Aortic smooth muscle cell (primary cell): ENCODE measurements at places on chromosomes 1 and 21. TPM values are rescaled to one million over a fixed set of nuclear protein-coding genes. Genes with fewer than 3 reads are reported as not detected.

The OR2G3 gene
- 0.12 TPM in 1 of 2 replicates, not detected in the other for total RNA-seq

The MAB21L3 gene
- total RNA-seq, result 0.06 TPM in 1 of 2 replicates, not detected in the other

The BLACAT1 gene
- total RNA-seq, result not detected in 2 replicates

The FCGR3A gene
- total RNA-seq, result not detected in 2 replicates

The UBXN10 gene
- not detected in 2 replicates for total RNA-seq

The LCE1C gene
- not detected in 2 replicates for total RNA-seq
